Stimulated activated CD4-positive, alpha-beta T cell treated with anti-CD3 and anti-CD28 coated beads, Interleukin-12 subunit alpha, Interleukin-12 subunit beta, amount 100 ng/mL, for 4 hours (primary cell): ENCODE measurements at places on chromosomes 6 and 20.

DNA sequence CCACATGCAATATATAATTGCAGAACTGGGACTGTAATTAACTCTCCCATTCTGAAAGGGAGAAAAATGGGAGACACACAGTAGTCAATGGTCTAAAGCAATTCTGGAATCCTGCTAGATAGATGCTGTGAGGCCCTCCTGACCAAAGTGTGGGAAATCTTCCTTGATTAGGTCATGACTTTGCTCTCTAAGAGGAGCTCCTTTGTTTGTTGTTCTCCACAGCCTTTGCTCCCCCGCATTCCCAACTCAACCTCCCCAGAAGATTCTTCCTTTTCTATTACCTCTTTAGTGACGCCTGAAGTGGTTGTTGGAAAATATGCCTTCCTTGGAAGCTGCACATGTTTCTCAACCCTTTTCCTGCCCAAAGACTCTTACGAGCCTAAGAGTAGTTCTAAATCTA lies 28.8 kb upstream of the LIN28B start:
- DNase-seq, result no peak

DNA sequence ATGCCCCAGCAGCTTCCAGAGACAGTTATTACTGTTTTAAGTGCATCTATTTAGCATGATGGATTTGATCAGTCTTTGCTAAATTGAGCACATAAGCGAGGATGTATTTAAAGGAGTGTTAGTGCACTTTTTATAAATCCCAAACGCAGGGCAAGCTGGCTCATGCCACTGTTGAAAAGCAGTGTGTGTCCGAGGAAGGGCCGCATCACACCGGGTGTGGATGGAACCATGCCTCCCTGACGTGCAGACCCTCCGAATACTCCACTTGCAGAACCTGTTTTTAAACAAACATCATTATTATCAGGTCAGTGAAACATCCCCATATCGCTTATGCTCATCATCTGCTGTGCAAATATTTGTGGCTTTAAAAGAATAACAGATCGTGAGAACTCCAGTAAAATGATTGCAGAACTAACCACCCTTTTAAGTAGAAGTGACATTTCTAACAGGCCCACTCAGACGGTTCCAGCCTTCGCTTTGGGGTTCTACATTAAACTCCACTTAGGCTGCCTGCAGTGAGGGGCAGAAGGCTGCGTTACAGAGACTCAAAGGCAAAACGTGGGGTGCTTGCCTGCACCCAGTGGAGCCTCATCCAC lies 190.1 kb downstream of the CDH4 start:
- no peak for DNase-seq

- no peak for DNase-seq
These were observed 223.4 kb downstream of the FARS2 start for GRCh38 chr6:5484692-5485091.

DNA sequence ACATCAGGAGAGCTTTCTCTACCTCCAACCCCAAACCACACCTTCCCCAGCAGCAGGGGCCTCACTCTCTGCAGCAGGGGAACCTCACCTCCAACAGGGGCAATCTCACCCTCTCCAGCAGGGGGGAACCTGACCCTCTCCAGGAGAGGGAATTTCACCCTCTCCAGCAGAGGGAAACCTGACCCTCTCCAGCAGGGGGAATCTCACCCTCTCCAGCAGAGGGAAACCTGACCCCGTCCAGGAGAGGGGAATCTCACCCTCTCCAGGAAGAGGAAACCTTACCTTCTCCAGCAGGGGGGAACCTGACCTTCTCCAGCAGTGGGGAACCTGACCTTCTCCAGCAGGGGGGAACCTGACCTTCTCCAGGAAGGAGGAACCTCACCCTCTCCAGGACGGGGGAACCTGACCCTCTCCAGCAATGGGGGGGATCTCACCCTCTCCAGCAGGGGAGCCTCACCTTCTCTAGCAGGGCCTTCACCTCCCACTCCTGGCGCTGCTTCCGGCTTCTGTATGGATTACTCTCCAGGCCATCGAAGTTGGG lies 3.1 kb downstream of the B3GALT4 start:
- no peak for DNase-seq

DNA sequence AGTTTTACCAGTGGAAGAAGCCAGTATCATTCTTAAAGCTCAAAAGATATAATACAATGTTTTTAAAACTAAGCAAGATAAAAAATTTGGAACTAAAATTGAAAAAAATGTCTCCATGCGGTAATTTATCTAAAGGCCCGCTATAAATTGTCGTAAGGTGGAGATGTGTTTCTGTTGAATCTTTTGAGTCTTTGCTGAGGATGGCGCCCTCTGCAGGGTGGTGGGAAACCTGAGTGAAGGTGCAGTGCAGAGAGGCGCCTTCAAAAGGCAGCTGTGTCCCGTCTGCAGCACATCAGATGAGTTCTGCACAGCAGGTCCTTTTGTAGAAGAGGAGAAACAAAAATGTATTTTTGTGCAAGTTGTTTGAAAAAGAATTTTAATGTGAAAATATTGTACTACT lies 29.4 kb upstream of the KIF25 start:
- DNase-seq, result peak; percentile 7

- no peak for DNase-seq
These were observed 32.5 kb upstream of the NKAIN2 start for GRCh38 chr6:123771126-123771525.

DNA sequence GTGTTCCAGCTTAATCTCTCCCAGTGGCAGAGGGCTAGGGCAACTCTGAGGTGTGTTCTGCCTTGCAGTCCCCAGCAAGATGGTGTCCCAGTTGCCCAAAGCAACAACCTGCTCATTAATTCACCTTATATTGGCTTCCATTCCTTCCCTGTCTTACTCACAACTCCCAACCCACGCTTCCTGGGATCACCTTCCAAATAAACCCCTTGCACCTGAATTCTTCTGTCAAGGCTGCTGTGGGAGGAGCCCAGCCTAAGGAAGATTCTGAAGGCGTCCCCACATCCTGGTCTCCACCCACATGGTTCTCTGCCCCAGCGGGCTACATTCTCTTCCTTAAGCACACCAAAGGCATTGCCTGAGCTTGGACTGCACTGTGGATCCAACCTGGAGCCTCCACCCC lies 116.6 kb upstream of the MAFB start:
- no peak for DNase-seq

- no peak for DNase-seq
These were observed 19.4 kb upstream of the RCAN2 start for GRCh38 chr6:46510651-46511050.

DNA sequence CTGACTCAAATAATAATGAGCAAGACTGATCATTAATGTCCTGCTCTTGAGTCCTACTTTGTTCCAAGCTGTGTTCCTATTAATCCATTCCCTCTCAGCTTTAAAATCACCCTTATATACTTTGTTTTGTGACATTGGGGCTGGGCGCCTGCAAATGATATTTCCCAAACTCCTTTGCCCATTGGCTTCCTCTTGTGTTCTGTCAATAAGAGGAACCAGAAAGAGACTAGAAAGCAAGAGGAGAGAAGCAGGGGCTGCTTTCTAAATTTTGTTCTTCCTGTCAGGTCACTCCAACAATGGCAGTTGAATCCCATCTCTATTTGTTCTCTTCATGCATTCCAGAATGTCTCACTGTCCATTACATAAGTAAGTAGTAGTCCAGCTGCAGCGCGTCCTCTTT lies 21.6 kb upstream of the TRIM27 start:
- no peak for DNase-seq

DNA sequence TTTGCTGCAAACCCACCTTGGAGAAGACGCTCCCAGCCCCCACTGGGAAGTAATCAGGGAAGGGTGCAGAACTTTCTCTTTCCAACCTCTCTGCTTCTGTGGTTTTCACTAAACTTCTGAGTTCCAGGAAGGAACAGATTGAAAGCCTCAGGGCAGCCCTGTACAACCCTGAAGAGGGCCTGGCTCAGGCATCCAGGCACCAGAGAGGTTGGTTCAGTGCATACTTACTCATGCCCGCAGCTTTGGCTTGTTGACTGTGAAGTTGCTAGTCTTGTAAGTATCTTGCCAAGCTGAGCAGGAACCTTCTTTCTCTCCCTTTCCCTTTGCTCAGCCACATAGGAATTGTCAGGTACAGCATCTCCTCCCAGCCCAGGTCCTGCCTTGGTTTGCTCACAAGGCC lies 272.2 kb upstream of the FOXQ1 start:
- DNase-seq, result no peak

DNA sequence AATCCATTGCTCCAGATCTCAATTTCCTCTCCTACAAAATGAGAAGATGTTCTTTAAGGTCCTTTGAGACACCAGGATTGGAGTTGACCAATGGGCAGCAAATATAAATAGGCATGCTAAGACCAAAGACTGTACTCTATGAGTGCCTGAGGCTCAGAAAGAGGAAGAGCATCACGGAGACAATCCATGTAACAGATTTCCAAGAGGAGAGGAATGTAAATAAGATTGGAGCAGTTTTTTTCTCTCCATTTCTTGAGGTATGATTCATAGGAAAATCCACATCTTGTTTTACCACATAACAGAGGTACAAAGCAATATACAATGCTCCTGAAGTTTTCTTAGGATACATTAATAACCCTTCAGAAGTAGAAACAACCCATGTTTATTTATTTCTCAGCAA lies 109.8 kb downstream of the UBE3D start:
- DNase-seq, result no peak

GRCh38 chr6:100809346-100809745 lies 71.8 kb downstream of the ASCC3 start:
- no peak for DNase-seq

- DNase-seq, result no peak
These were observed 37.1 kb upstream of the F13A1 start for GRCh38 chr6:6357530-6357929.

- DNase-seq, result no peak
These were observed 69.8 kb upstream of the FAM184A start for GRCh38 chr6:119148098-119148824.

DNA sequence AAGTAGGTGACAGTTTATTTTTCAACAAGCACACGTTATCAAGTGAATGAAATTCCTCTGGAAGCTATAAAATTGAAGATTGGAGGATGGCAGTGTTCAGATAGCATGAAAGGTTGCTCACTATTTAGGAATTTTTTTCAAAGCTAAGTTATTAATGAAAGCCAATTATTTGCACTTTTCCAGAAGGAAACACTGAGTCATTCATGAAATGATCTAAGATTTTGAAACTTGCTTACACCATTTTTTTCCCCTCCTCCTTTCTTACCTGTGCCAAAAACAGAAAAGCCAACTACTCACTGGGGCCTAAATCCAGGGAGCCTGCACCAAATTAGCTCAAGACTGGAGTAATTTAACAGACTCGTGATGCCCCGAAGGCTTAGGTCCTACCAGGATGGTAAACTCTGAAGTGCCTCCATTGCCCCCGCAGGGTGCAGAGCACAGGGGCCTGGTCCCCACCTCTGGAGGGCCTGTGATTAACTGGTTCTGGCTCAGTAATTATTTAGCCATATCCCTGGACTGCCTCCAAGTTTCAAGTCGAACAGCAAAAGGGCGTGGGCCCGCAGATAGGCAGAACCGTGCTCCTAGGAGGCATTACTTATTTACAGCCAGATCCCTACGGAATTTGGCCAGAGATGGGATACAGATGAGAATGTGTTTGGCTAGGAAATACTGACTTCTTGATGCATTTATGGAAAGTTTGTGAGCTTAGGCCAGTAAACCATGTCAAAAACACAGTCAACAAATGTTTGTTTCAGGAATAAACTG lies 28.0 kb upstream of the ZNF217 start:
- DNase-seq, result no peak

GRCh38 chr20:58231683-58232082 lies 3.2 kb upstream of the ANKRD60 start:
- DNase-seq, result no peak

- no peak for DNase-seq
These were observed 32.7 kb downstream of the SAYSD1 start for GRCh38 chr6:39082310-39082709.

DNA sequence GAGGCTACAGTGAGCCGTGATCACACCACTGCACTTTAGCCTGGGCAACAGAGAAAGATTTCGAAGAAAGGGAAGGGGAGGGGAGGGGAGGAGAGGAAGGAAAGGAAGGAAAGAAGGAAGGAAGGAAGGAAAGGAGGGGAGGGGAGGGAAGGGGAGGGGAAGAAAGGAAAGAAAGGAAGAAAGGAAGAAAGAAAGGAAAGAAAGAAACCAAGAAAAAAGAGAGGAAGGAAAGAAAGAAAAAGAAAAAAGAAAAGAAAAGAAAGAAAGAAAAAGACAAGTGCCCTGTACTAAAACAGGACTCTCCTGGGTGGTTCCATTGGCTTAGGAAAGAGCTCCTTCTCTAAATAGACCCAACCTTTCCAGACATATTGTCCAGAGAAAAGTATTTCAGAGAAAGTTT lies 136.6 kb downstream of the PXDC1 start:
- no peak for DNase-seq

- DNase-seq, result no peak
These were observed 39.8 kb downstream of the BACH2 start for GRCh38 chr6:90256698-90257485.

DNA sequence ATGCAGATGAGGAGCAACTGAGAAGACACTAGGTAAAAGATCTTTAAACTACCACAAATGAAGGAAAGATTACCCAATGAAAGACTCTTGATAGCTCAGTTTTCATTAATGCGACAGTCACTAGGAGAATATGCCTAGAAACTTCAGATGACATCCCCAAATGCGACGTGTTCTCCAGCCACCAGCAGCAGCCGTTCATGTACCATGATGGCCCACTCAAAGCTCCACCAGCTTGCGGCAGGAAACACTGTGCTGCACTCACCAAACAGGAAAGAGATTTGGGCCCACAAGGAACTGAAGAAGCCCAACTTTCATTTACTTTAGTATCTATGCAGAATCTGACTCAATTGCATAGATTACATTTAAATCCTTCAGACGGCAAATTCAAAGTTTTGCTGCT lies 7.5 kb downstream of the DIDO1 start:
- peak; percentile 16 for DNase-seq

DNA sequence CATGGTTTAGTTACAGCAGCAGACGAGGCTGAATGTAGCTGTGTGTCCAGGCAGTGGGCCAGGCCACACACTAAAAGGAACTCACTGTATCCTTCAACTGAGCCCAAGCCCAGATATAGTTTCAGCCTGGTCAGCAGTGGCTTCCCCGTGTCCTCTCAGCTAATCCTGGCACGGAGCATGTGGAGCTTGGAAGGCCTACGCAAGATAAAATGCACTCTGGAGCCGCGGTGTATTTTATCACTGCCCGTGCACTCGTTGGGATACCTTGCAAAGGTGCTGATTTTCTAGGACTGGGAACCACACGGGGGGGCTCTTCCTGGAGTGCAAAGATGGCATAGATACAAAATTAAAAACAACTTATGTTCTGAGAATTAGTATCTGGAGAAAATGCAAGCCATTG lies 48.4 kb upstream of the IYD start:
- DNase-seq, result no peak

DNA sequence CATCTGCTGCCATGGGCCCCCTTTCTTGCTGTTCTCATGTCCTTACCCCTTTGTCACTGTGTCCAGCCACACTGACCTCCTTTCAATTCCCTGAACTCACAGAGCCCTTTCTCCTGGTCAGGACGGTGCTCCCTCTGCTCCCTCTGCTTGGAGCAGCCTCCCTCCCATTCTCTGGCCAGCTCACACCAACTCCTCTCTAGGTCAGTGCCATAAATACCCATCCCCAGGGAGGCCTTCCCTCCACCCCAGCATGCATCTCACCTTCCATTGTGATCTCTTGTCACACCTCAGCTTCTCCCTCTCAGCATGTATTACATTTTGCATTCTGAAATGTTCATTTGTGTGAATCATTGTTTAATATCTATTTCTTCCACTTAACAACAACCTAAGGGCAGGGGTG lies 86.4 kb upstream of the PRND start:
- DNase-seq, result no peak
